ENCODE measurements at places on chromosomes 4 and X.

GRCh38 chr4:125511715-125512114 lies 197.0 kb downstream of the FAT4 start:
- H3K4me3 ChIP-seq: no peak overlapping the region
- no peaks in the 10 kb centered on the region for H3K4me1 ChIP-seq
- H3K27ac ChIP-seq: no peak overlapping the region
- H3K27me3 ChIP-seq: no peaks in the 10 kb centered on the region
- no peaks in the 10 kb centered on the region for H3K36me3 ChIP-seq
- DNase-seq: no peak

- no peak overlapping the region for H3K4me3 ChIP-seq
- no peaks in the 10 kb centered on the region for H3K4me1 ChIP-seq
- H3K36me3 ChIP-seq: no peaks in the 10 kb centered on the region
- no peak for DNase-seq
Measured at GRCh38 chr4:32226204-32226603, 1506.0 kb downstream of the PCDH7 start.

DNA sequence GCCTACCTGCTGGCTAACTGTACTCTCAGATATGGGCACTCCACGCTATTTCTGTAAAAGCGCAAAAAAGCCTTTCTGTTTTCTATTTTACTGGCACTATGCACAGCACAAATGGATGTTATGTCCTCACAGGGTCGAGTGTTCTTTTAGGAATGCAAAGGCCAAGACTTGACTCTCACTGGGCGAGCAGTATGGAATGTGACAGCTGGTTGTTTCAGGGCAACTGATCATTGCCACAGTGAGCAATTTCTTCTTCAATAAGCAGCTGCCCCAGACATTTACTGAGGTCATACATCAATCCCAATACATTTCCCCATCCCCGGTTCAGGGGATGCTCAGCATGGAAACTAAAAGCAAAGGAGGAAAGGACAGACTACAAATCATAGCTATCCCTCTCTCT lies 58.2 kb downstream of the PDE5A start:
- H3K4me3 ChIP-seq: no peak overlapping the region
- H3K27me3 ChIP-seq: no peaks in the 10 kb centered on the region
- DNase-seq: no peak

GRCh38 chr4:110503270-110504083 lies 27.5 kb downstream of the ENPEP start:
- no peaks in the 10 kb centered on the region for H3K36me3 ChIP-seq
- H3K4me3 ChIP-seq: no peak overlapping the region
- H3K4me1 ChIP-seq: no peaks in the 10 kb centered on the region
- DNase-seq: no peak
- no peaks in the 10 kb centered on the region for H3K27me3 ChIP-seq
- no peak overlapping the region for H3K27ac ChIP-seq

- no peaks in the 10 kb centered on the region for H3K36me3 ChIP-seq
- no peak overlapping the region for H3K4me3 ChIP-seq
- no peaks in the 10 kb centered on the region for H3K27me3 ChIP-seq
- H3K27ac ChIP-seq: no peak overlapping the region
- no peak for DNase-seq
Measured at GRCh38 chr4:106569146-106570031, 200.8 kb upstream of the GIMD1 start.

GRCh38 chrX:155143959-155144548 lies 72.2 kb upstream of the VBP1 start:
- H3K27ac ChIP-seq: no peak overlapping the region
- H3K4me1 ChIP-seq: no peaks in the 10 kb centered on the region
- H3K36me3 ChIP-seq: no peaks in the 10 kb centered on the region
- DNase-seq: no peak
- no peaks in the 10 kb centered on the region for H3K27me3 ChIP-seq

- no peaks in the 10 kb centered on the region for H3K4me1 ChIP-seq
- DNase-seq: no peak
- H3K36me3 ChIP-seq: no peaks in the 10 kb centered on the region
- H3K4me3 ChIP-seq: no peak overlapping the region
Measured at GRCh38 chr4:125938541-125938940, 623.8 kb downstream of the FAT4 start.

GRCh38 chr4:56743550-56743949 lies 62.5 kb upstream of the HOPX start:
- no peaks in the 10 kb centered on the region for H3K4me1 ChIP-seq
- no peaks in the 10 kb centered on the region for H3K27me3 ChIP-seq
- H3K27ac ChIP-seq: no peak overlapping the region
- no peaks in the 10 kb centered on the region for H3K36me3 ChIP-seq

- no peaks in the 10 kb centered on the region for H3K36me3 ChIP-seq
- no peaks in the 10 kb centered on the region for H3K27me3 ChIP-seq
- no peaks in the 10 kb centered on the region for H3K4me1 ChIP-seq
- no peak overlapping the region for H3K4me3 ChIP-seq
Measured at GRCh38 chr4:68732653-68733466, 62.4 kb upstream of the UGT2B15 start.

- no peak overlapping the region for H3K4me3 ChIP-seq
- H3K27ac ChIP-seq: no peak overlapping the region
- H3K4me1 ChIP-seq: no peaks in the 10 kb centered on the region
- no peak for DNase-seq
- peaks cover 6% of the 10 kb centered on the region for H3K27me3 ChIP-seq
- H3K36me3 ChIP-seq: no peaks in the 10 kb centered on the region
Measured at GRCh38 chrX:138082251-138082650, 516.3 kb downstream of the ZIC3 start.

DNA sequence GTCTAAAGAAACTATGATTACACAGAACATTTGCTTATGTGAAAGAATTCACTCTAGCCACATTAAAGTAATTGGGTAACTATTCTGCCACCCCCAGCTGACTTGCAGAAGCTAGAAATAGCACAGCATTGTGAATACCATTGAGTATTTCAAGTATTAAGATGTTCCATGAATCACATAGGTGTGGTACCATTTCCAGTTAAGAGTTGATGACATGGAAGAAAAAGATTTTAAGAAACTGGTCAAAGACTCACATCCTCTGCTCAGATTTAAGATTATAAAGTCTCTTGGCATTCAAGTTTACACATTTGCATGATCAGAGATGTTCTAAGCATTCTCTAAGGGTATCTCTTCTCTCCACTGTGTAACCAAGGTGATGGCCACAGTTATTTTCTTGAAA lies 287.5 kb downstream of the CAMK2D start:
- no peak for DNase-seq
- H3K4me1 ChIP-seq: peaks cover 8% of the 10 kb centered on the region
- peaks cover 34% of the 10 kb centered on the region for H3K36me3 ChIP-seq
- H3K4me3 ChIP-seq: no peak overlapping the region
- H3K27ac ChIP-seq: peak overlapping the region; percentile 11
- H3K27me3 ChIP-seq: no peaks in the 10 kb centered on the region

DNA sequence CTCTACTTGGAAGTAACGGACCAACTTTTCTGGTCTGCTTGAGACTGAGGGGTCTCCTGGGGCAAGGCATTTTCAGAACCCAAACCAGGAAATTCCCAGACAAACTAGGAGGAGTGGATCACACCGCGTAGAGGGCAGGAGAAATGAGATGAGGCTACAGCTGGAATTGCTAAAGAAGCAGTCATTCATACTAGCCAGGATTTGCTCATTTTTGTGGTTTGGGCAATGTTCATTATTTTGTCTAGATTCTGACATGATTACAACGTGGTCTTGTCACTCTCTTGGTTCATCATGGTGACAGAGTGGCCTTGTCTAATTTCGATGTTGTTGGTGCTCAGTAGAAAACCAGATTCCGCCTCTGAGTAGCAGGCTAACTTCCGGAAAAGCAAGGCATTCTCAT lies 63.2 kb downstream of the BANK1 start:
- H3K36me3 ChIP-seq: no peaks in the 10 kb centered on the region
- no peak overlapping the region for H3K4me3 ChIP-seq
- no peak overlapping the region for H3K27ac ChIP-seq
- DNase-seq: no peak

- H3K4me1 ChIP-seq: no peaks in the 10 kb centered on the region
- no peak overlapping the region for H3K4me3 ChIP-seq
- DNase-seq: no peak
- no peak overlapping the region for H3K27ac ChIP-seq
- H3K36me3 ChIP-seq: no peaks in the 10 kb centered on the region
Measured at GRCh38 chr4:56086561-56086960, 137.8 kb downstream of the CEP135 start.

DNA sequence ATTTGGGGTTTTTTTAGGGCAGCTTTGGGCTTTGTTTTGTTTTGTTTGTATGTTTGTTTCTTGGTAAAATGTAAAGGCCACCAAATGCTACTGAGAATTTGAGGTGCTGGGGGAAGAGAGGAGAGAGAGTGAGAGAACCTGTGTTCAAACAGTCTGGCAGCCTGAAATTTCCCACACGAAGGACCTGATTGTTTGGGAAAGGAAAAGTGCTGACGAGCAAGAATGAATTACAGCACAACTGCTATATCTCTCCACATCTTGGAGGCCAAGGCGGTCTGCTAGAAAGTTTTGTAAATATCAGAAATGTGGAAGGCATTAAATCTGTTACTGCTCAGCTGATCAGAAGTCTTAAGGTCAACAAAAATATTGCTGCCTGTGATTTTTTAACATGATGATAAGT lies 170.5 kb downstream of the PALLD start:
- H3K27ac ChIP-seq: no peak overlapping the region
- peaks cover 34% of the 10 kb centered on the region for H3K4me1 ChIP-seq
- DNase-seq: no peak
- H3K27me3 ChIP-seq: no peaks in the 10 kb centered on the region
- H3K36me3 ChIP-seq: no peaks in the 10 kb centered on the region

- no peak overlapping the region for H3K27ac ChIP-seq
- H3K4me1 ChIP-seq: no peaks in the 10 kb centered on the region
- no peaks in the 10 kb centered on the region for H3K27me3 ChIP-seq
- no peak for DNase-seq
Measured at GRCh38 chrX:133852837-133853356, 132.5 kb downstream of the GPC3 start.

DNA sequence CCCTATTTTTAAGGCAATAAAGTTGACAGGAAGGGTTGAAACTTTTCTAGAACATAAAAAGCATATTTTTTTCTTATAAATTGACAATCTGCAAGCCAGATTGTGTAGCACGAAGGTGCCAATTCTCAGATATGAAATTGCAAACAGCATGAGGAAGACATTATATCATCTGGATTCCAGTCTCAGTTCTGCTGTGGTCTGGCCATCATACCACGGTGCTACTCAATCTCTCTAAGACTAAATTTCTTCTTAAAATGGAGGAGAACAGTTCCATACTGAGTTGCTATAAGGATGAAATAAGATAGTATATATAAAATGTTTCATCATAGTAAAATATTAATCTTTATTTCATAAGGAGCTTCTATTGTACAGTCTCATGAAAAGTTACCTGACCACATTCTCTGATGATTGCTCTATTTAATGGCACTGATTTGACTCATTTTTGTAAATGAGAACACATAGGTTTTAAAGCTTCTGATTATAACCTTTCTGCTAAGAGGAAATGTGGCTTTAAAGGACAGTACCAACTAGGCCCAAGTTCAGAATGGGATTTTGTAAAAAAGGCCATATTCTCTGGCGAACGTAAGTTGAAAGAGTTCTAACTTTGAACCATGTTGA lies 127.9 kb downstream of the SHROOM3 start:
- H3K36me3 ChIP-seq: no peaks in the 10 kb centered on the region
- H3K4me1 ChIP-seq: peaks cover 23% of the 10 kb centered on the region
- no peak for DNase-seq

GRCh38 chr4:183097231-183098018 lies 1.6 kb upstream of the WWC2 start:
- peaks cover 32% of the 10 kb centered on the region for H3K4me1 ChIP-seq
- no peaks in the 10 kb centered on the region for H3K36me3 ChIP-seq
- H3K27me3 ChIP-seq: no peaks in the 10 kb centered on the region
- H3K4me3 ChIP-seq: peak overlapping the region; percentile 70
- H3K27ac ChIP-seq: peak overlapping the region; percentile 100
- peak; percentile 33 for DNase-seq

GRCh38 chr4:125501568-125501967 lies 186.8 kb downstream of the FAT4 start:
- no peaks in the 10 kb centered on the region for H3K4me1 ChIP-seq
- no peak overlapping the region for H3K4me3 ChIP-seq
- H3K36me3 ChIP-seq: no peaks in the 10 kb centered on the region
- DNase-seq: no peak
- H3K27ac ChIP-seq: no peak overlapping the region

- H3K27me3 ChIP-seq: no peaks in the 10 kb centered on the region
- DNase-seq: no peak
- H3K4me1 ChIP-seq: no peaks in the 10 kb centered on the region
- no peak overlapping the region for H3K27ac ChIP-seq
Measured at GRCh38 chr4:103303011-103303410, 104.9 kb upstream of the CENPE start.

DNA sequence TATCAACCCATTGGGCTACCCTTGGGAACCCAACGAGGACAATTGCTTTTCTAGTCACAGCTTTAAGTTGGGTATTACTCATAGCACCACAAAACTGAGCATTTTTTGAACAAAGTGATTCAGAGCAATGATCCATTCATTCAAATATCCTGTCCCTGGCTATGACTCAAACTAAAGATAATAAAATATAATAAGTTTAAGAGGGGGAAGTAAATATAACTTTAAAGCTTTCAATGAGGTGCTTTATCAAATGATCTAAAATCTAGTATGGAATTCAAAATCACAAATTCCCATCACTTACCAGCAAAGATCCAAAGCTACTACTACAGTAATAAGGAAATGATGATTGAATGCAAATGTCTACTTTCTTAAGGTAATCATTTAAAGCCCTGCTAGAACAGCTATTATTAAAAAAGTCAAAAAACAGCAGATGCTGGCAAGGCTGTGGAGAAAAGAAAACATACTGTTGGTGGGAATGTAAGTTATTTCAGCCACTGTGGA lies 39.8 kb upstream of the S100G start:
- H3K4me1 ChIP-seq: no peaks in the 10 kb centered on the region
- H3K4me3 ChIP-seq: no peak overlapping the region
- no peak overlapping the region for H3K27ac ChIP-seq
- no peaks in the 10 kb centered on the region for H3K27me3 ChIP-seq
- DNase-seq: no peak

- H3K27me3 ChIP-seq: no peaks in the 10 kb centered on the region
- no peak overlapping the region for H3K27ac ChIP-seq
- no peak for DNase-seq
- no peaks in the 10 kb centered on the region for H3K4me1 ChIP-seq
- H3K4me3 ChIP-seq: no peak overlapping the region
- H3K36me3 ChIP-seq: no peaks in the 10 kb centered on the region
Measured at GRCh38 chr4:186891859-186892486, 168.3 kb upstream of the FAT1 start.

DNA sequence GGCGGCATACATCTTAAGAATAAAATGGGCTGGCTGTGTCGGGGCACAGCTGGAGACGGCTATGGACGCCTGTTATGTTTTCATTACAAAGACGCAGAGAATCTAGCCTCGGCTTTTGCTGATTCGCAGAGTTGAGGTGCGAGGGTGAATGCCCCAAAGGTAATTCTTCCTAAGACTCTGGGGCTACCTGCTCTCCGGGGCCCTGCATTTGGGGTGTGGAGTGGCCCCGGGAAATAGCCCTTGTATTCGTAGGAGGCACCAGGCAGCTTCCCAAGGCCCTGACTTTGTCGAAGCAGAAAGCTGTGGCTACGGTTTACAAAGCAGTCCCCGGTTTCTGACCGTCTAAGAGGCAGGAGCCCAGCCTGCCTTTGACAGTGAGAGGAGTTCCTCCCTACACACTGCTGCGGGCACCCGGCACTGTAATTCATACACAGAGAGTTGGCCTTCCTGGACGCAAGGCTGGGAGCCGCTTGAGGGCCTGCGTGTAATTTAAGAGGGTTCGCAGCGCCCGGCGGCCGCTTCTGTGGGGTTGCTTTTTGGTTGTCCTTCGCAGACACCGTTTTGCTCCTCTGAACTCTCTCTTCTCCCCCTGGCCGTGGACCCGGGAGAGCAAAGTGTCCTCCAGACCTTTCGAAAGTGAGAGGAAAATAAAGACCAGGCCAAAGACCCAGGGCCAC lies 1.9 kb downstream of the SHOX start:
- H3K4me3 ChIP-seq: no peak overlapping the region
- H3K36me3 ChIP-seq: no peaks in the 10 kb centered on the region
- DNase-seq: no peak
- H3K27ac ChIP-seq: no peak overlapping the region
- H3K4me1 ChIP-seq: no peaks in the 10 kb centered on the region
